ENCODE measurements at places on chromosomes 1 and 21. TPM values are rescaled to one million over a fixed set of nuclear protein-coding genes. Genes with fewer than 3 reads are reported as not detected.
A peak's percentile ranks its signal among the peaks of the same experiment; 100 is the strongest.

GRCh38 chr1:7236844-7237515 is 451.7 kb downstream of the CAMTA1 start:
- no peaks in the 10 kb centered on the region for H3K36me3 ChIP-seq
- H3K27ac ChIP-seq, result no peak overlapping the region
- DNase-seq, result no peak
- no peaks in the 10 kb centered on the region for H3K27me3 ChIP-seq

GRCh38 chr1:182643699-182644098 is 39.5 kb upstream of the RGS16 start:
- no peak overlapping the region for H3K4me3 ChIP-seq
- no peaks in the 10 kb centered on the region for H3K27me3 ChIP-seq
- DNase-seq, result no peak
- no peaks in the 10 kb centered on the region for H3K4me1 ChIP-seq
- H3K27ac ChIP-seq, result no peak overlapping the region

DNA sequence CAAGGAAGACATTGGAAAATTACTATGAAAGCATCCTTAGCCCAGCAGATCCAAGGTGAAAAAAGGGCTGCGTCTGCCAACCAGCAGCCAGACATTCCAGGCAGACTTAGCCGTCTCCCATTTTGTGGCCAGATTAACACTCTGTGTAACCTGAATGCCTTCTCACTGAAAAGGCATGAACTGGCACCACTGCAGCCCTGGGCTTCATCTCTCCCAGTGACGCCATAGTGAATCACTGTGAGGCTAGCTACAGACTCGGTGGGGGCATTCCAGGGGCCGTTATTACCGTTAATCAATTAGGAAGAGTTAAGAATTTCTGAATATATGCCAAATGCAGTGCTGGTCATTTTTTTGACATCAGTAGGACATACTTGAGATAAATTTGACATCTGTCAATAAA is 627.4 kb downstream of the LMO4 start:
- H3K27ac ChIP-seq, result peak overlapping the region; percentile 72
- no peaks in the 10 kb centered on the region for H3K36me3 ChIP-seq
- H3K4me1 ChIP-seq, result peaks cover 26% of the 10 kb centered on the region
- peak overlapping the region; percentile 24 for H3K4me3 ChIP-seq
- DNase-seq, result peak; percentile 99

The ABCG1 gene
- 1.9 TPM for total RNA-seq

DNA sequence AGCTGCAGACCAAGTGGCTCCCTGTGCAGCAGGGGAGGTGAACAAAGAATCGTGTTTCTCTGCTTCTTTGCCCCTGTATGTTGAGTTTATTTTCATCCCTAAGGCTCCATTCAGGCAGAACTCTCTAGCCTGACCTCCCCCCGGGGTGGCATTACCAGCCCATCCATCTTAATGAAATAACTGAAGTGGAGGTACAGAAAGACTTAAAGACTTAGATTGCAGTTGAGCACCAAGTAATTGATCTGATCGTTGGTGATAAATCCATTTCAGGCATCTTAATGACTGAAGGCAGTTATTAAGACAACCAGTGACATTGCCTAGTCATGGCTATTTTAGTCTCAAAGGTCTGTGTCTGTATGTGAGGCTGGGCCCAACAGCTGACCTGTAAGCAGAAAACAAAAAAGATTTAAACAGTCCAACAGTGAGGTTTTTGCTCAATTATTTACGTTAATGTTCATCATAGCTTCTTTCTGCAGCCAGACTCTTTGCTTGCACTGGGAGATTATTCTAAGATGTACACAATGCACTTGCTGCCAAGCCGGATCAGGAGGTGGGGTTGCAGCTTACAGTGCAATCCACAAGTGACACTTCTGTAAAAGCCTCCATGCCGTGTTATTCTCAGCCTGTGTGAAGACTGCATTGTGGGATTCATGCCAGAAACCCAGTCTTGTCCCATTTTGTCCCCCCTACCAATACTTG is 363.0 kb upstream of the DUSP10 start:
- no peak for DNase-seq
- no peaks in the 10 kb centered on the region for H3K36me3 ChIP-seq
- no peak overlapping the region for H3K27ac ChIP-seq
- H3K4me3 ChIP-seq, result no peak overlapping the region
- H3K27me3 ChIP-seq, result peaks cover 3% of the 10 kb centered on the region

DNA sequence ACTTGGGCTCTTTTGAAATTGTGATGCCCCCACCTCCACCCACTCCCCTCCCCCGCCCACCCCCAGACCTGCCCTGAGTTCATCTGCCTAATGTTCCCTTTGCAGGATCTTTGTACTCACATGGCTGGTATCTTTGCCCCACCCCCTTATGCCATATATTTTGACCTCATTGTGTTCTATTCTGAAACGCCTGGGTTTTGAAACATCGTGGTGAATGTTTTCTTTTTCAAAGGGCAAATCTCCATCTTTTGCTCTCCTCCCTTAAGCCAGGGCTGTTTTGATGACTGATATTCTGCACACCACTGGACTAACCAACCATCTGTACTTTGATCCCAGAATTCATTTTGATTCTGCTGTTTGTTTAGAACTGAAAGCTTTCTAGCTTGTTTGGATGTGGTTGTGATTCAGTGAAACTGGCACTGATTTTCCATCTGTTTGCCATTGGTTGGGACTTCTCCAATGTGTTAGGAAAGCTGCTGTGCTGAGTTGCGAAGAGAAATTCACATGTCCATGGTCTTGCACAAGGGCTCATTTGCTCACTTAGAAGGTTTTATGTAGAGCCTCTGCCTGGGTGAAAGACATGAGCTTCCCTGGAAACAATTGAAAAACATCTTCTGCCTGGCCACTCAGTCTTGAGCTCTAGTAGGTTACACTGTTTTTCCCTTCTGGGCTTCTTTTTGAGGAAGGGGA is 16.5 kb downstream of the SMAP2 start:
- no peak overlapping the region for H3K4me3 ChIP-seq
- no peaks in the 10 kb centered on the region for H3K27me3 ChIP-seq
- H3K36me3 ChIP-seq, result no peaks in the 10 kb centered on the region
- peak; percentile 43 for DNase-seq

DNA sequence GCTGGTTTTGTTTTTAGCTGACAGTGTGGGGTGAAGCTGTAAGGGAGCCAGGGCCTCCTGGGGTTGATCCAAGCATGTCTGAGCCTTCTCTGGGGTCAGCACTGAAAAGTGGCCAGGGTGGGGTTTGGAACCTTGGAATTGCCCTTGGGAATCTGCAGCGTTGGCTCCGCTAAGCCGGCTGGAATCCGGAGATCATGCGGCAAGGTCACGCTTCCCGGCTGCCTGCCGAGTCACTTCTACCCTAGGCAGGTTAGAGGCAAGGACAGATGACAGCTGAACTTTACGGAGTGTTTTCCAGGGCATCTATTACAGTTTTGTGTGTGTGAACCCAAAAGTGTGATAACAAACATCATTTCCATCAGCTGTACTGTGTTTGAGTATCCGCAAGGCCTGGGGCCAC is 17.1 kb downstream of the ABCG1 start:
- no peaks in the 10 kb centered on the region for H3K36me3 ChIP-seq
- no peak for DNase-seq
- no peak overlapping the region for H3K4me3 ChIP-seq
- no peak overlapping the region for H3K27ac ChIP-seq

The MATN1 gene
- 0.34 TPM for total RNA-seq

DNA sequence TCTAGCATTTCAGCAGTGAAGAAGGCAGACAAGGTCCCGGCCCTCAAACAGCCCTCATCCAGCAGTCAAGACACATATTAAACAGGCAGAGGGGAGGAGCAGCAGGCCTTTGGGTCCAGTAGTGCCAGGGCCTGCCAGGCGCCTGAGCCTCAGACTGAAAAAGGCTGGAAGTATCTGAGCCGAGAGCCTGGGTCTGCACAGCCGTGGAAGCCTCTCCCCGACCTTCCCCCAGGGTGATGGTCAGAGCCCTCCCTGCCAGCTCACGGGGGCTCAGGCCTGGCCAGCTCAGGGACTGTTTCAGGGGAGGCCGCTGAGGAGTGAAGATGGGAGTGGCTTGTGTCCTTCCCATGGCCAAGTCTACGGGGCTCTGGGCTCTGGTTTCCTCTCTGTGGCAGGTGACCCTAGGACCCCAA is 565.2 kb downstream of the PTPRU start:
- no peak overlapping the region for H3K27ac ChIP-seq
- H3K4me1 ChIP-seq, result no peaks in the 10 kb centered on the region
- no peak for DNase-seq
- no peak overlapping the region for H3K4me3 ChIP-seq
- H3K36me3 ChIP-seq, result no peaks in the 10 kb centered on the region
- peaks cover 2% of the 10 kb centered on the region for H3K27me3 ChIP-seq

GRCh38 chr21:35294231-35294898 is 245.3 kb upstream of the RUNX1 start:
- no peak for DNase-seq
- H3K27me3 ChIP-seq, result no peaks in the 10 kb centered on the region
- H3K27ac ChIP-seq, result no peak overlapping the region
- no peak overlapping the region for H3K4me3 ChIP-seq

The ECM1 gene
- 26.0 TPM for total RNA-seq

DNA sequence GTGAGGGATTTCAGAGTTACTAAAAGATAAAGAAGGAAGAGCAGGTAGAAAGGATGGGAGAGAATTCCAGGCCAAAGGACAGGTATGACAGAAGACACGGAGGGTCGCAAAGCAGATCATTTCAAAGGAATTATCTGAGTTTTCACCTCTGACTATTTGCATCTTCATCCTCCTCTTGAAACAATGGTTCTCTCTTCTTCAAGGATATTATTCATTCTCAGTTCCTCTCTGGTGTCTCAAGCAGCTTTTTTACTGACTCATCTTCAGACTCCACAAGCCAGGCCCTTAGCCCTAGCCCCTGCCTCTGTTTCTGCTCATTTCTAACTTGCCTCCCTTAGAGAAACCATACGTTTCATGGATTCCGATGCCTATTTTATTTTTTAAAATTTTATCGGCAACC is 15.0 kb downstream of the DDX59 start:
- peaks cover 6% of the 10 kb centered on the region for H3K4me1 ChIP-seq
- H3K4me3 ChIP-seq, result no peak overlapping the region
- H3K36me3 ChIP-seq, result peaks cover 7% of the 10 kb centered on the region

The KANK4 gene
- 14.5 TPM for total RNA-seq

- DNase-seq, result peak; percentile 12
- H3K27me3 ChIP-seq, result no peaks in the 10 kb centered on the region
- H3K27ac ChIP-seq, result peak overlapping the region; percentile 98
- H3K4me1 ChIP-seq, result no peaks in the 10 kb centered on the region
- H3K36me3 ChIP-seq, result no peaks in the 10 kb centered on the region
Observed at GRCh38 chr1:31064718-31065309, 703 bp downstream of the PUM1 start.

- no peaks in the 10 kb centered on the region for H3K36me3 ChIP-seq
- no peak for DNase-seq
- no peak overlapping the region for H3K4me3 ChIP-seq
- H3K27ac ChIP-seq, result no peak overlapping the region
Observed at GRCh38 chr1:53562981-53563379, 103.8 kb downstream of the DMRTB1 start.

The GUCA2A gene
- total RNA-seq, result not detected

DNA sequence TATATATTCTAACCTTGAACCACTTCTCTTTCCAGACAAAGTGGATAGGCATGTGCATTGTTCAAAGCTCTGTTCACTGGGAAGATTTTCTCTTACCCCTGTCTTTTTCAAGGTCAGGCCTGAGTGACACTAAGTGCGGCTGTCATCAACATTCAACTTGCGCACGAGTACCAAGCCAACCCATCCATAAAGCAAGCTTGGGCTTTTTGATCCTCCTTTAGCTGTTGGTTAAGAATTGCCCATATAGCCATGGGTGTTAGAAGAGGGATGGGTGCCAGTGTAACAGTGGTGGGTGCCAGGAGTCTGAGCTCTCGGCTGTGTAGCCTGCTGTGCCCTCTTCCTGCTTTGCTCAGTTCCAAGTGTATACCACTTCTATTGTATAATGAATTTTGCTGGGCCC is 136.1 kb downstream of the GLUL start:
- H3K4me3 ChIP-seq, result no peak overlapping the region
- H3K27ac ChIP-seq, result no peak overlapping the region
- no peaks in the 10 kb centered on the region for H3K4me1 ChIP-seq
- H3K27me3 ChIP-seq, result no peaks in the 10 kb centered on the region
- no peak for DNase-seq
- no peaks in the 10 kb centered on the region for H3K36me3 ChIP-seq

DNA sequence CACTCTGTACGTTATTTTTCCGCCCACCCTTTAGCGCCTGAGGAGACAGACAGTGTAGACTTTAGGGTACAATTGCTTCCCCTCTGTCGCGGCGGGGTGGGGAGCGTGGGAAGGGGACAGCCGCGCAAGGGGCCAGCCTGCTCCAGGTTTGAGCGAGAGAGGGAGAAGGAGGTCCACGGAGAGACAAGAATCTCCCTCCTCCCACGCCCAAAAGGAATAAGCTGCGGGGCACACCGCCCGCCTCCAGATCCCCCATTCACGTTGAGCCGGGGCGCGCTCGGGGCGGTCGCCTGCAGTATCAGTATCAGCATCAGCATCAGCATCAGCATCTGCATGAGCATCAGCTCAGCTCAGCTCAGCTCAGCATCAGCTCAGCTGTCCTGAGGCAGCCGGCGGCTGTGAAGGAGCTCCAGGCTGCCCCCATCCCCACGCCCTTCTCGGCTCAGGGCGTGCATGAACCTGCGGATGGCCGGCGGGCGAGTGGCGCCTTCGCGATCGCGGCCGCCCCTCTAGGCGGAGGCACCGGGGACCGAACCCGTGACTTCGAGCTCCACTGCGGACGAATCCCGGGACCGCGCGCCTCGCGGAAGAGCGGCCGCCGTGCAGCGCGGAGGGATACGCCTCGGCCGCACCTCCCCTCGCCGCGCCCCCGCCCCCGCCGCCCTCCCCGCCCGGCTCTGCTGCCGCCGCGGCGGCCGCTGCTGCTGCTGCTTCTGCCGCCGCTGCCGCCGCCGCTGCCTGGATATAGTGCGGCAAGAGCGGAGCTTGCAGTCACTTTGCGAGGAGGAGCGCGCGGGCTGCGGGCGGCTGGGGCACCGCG is at the start of gene NCAM2:
Gene NCAM2, plus strand, starts transcription at position 774 of the 820 bp plus-strand sequence.
- DNase-seq, result peak; percentile 80
- H3K4me3 ChIP-seq, result peak within 1 kb of the TSS; percentile 88
- H3K36me3 ChIP-seq, result no peaks in the 10 kb centered on the region
- peaks cover 15% of the 10 kb centered on the region for H3K4me1 ChIP-seq
- peaks cover 2% of the 10 kb centered on the region for H3K27me3 ChIP-seq

The NID1 gene
- total RNA-seq, result 76.8 TPM

Measured in astrocyte (in vitro differentiated cells and primary cell).